ENCODE measurements at places on chromosomes 5 and 9.

DNA sequence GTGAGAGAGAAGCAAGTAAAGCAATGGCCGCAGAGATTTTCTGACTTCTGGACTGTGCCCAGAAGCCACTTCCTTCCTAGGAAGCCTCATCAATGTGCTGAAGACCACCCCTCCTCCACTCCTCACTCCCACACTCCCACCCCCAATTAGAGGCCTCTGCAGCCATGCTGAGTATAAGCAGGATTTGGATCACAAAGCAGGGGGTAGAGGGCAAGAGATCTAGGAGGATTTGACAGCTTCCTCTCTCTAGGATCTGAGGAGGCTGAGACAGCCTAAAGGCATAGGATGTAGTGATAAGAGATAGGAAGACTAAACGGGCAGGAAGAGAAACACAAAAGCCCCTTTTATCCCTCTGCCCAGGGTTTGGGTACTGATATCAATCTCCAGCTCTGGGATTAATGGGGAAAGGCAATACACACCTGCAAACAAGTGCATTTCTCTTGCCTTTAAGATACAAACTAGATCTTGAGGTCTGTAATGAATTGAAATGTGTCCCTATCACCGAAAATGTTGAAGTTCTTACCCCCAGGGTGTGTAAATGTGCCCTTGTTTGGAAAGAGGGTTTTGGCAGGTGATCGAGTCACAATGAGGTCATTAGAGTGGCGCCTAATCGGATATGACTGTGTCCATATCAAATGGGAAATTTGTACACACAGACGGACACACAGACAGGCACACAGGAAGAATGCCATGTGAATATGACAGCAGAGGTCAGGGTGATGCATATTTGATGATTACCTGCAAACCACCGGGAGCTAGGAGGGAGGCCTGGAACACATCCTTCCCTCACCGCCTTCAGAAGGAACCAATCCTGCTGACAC, 28.5 kb downstream of the KCNV2 start:
- DNase-seq = no peak

- DNase-seq = no peak
Measured at GRCh38 chr9:133135146-133135745, 14.2 kb upstream of the RALGDS start.

- DNase-seq = no peak
Measured at GRCh38 chr5:174608631-174609097, 115.7 kb upstream of the MSX2 start.

- no peak for DNase-seq
Measured at GRCh38 chr9:130433947-130434262, 10.9 kb upstream of the ASS1 start.

- no peak for DNase-seq
Measured at GRCh38 chr5:5156471-5157082, 16.4 kb downstream of the ADAMTS16 start.

DNA sequence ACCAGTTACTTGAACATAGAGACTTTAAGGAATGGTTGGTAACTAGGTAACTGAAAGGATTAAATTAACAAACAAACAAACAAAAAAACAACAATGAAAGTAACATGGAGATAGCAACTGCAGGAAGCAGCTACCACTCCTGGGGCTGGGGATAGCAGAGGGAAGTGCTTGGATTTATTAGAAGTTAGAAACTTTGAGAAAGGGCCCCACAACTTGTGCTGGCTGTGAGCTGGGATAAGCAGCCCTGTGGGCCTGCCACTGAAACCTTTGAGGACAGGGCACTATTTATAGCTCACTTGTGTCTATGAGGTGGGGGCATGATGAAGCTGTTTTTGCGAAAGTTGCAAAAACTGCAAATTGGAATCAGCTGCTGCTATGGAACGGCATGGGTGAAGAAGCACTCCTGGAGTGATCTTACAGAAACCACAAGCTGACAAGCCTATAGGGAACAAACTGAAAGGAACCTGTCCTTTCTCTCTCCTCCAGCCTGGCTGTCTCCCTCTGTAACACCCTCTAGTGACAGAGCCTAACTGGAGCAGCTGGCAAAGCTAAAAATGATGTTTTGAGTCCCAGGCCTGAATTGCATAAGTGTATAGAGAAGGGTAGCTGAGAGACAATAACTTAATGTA, 91.4 kb upstream of the RANBP6 start:
- no peak for DNase-seq

- DNase-seq = no peak
Measured at GRCh38 chr5:154728939-154729588, 26.1 kb upstream of the LARP1 start.

DNA sequence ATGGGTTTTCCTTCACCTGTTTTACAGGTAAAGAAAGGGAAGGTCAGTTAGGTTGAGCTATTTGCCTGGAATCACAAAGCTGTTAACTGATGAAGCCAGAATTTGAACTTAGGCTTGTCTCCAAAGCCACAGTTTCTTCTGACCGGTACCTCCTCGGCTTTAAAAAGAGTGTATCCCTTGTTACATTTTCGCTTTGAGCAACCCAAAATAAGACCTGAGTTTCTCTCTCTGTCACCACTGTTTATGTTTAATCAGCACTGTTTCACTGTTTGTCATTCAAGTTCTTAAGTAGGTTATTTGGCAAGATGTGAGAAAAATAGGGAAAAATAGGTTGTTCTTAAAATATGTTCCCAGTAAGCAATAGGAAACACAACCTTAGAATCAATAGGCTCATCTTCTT, 84.6 kb downstream of the VCAN start:
- no peak for DNase-seq

DNA sequence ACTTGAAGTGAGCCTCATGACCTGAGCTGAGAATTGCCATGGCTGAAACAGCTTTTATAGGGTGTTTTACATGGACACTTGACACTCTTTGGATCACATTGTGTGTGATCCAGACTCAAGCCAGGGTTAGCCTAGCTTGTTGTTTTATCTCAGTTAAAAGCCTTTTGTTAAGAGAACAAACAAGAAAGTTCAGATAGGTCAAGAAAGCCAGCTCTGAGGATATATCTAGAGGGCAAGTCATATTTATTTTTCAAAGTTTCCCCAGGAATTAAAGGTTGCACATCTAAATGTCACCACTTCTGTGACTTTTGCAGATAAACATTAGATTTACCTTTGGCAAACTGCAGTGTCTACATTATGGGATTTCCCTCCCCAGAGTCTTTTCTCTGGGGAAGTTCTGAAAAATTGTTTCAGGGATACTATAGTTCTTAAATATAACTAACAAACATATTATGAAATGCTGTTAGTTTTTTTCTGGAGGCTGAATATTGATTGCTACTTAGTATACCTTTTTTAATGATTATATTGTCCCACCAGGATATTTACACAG, 134.5 kb downstream of the C9orf152 start:
- no peak for DNase-seq

- DNase-seq = no peak
Measured at GRCh38 chr9:20095430-20096092, 306.7 kb upstream of the SLC24A2 start.

- DNase-seq = no peak
Measured at GRCh38 chr5:156715287-156715686, 134.8 kb upstream of the PPP1R2B start.

GRCh38 chr5:113163328-113163727, 186.7 kb downstream of the DCP2 start:
- DNase-seq = no peak

- no peak for DNase-seq
Measured at GRCh38 chr5:149603210-149603609, 21.9 kb downstream of the ARHGEF37 start.

GRCh38 chr5:53031695-53032096, 42.5 kb downstream of the ITGA2 start:
- no peak for DNase-seq

GRCh38 chr5:169670769-169671525, 33.9 kb downstream of the DOCK2 start:
- DNase-seq = no peak

DNA sequence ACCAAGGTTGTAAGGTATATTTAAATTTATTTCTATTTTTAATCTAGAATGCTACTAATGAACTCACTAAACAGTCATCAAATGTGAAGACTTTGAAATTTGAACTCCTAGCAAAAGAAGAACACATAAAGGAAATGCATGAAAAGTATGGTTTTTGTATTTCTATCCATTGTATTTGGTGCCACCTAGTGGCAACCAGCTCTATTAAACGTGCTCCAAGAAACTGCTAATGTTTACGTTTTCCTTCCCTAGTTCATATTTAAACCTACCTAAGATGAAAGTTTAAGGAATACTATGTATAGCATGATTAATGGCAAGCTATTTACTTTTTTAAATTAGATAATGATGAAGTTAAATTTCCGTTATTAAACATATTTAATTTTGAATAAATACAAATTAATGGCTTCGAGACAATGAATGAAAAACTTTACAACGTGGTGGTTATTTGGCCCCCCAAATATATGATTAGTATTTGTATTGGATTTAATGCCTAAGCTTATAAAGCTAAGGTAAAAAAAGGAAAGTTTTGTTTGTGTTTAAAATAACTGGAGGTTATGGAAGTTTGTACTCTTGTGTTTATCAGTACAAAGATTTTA, 115.9 kb upstream of the SH3GL2 start:
- peak; percentile 15 for DNase-seq

DNA sequence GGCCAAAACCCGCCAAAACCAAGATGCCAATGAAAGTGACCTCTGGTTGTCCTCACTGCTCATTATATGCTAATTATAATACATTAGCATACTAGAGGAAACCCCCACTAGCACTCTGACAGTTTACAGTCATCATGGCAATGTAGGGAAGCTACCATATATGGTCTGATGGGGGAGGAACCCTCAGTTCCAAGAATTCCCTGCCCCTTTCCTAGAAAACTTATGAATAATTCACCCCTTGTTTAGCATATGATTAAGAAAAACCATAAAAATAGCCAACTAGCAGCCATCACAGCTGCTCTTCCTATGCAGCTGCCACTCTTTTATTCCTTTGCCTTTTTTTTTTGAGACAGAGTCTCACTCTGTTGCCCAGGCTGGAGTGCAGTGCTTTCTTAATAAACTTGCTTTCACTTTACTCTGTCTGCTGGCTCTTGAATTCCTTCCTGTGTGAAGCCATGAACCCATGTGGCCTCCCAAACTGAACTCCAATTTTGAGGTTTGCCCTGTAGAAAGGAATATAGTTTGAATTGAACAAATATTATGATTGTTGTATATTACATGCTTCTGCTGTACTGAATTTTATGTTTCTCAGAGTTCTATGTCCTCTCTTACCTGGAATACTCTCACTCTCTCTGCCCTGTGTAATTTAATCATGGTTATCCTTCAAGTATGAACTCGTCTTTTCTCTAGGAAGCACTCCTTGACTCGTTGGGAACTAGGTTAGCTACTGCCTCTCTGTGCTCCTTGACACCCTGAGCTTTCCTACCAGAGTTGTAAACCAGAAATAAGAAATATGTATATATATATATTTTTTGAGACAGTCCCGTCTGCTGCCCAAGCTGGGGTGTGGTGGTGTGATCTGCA, 59.8 kb downstream of the KIAA1958 start:
- DNase-seq = no peak

DNA sequence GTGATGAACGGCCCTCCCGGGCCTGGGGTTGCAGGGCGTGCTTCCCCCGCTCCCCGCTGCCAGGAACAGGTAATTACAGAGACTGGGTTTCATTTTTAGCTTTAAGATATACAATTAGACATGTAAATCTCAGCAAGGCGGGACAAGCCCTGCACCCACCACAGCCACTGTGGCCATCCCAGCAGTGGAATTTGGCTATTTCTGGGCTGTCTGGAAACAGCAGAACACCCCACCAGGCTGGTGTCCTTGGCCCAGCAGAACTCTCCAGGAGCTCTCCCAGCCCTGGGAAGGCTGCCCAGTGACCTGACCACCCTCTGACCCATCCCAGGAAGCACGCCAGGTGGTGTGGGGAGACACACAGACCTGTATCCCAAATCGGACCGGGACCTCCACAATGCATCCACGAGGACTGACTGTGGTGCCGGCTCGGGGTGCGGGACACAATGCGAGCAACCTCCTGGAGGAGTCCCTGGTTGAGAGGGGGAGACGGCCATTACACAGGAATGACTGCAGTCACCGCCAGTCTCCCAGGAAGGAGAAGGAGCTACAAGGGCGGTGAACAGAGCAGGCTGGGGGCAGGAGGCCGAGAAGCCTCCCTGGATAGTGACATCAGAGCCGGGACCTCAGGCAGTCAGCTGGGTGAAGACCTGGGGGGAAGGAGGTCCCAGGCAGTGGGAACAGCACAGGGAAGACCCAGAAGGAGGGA, 17.3 kb downstream of the EEIG1 start:
- no peak for DNase-seq

DNA sequence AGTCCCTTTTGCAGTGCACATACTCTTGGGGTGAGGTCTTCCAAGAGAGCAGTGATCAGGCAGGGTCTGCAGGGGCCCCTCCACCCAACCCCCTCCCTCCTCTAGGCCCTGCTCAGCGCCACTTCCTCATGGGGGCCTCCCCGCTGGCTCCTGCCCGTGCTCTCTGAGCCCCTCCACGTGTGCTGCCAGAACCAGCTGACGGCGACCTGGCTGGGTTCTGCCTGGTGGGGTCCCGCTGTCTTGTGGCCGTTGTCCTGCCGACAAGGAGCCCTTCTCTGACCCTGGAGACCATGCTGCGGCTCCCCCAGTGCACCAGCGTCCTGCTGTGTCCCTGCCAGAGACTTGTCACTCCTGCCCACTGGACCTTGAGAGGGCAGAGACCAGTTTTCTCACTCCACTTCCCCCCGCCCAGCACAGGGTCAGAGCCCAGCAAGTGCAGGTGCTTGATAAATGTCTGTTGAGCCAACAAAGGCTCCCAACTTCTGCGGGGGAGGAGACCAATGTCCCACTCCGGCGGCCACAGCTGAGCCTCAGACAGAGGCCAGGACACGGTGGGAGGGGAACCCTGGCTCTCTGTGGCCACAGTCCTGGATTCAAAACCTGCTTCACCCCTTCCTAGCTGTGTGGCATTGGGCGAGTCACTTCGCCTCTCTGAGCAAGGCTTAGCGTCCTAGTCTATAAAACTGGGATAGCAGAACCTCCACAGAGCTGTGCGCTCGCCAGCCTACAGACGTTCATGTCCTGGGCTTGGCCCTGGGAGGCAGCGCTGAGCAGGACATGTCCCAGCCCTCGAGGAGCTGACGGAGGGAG, 24.8 kb downstream of the SARDH start:
- DNase-seq = no peak

GRCh38 chr5:35146406-35146805, 83.9 kb downstream of the PRLR start:
- no peak for DNase-seq

GRCh38 chr5:7039074-7039473, 325.8 kb downstream of the TENT4A start:
- DNase-seq = no peak

DNA sequence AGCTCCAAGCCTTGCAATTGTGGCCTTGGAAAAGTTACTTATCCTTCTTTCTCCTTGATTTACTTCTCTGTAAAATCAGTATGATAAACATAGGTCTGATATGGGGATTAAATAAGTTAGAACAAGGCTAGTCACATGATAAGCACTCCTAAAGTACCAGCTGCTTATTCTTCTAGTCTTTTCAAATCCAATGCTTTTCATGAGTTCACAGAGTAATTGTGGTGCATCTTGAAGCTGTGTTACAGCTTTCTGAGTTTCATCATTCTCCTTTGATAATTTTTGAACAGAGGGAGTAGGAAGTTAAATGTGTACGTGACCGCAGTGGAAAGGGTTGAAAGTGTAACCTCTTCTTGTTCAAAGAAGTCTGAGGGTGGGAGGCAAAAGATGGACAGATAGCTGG, 38.8 kb upstream of the CCDC112 start:
- DNase-seq = no peak

GRCh38 chr5:58828258-58828657, 245.4 kb downstream of the RAB3C start:
- DNase-seq = no peak

Data from NCI-H1417 treated with DMSO at 0.1 percent for 48 hours (cell line).